ENCODE measurements at places on chromosomes 3 and 15.

- no peak for DNase-seq
Measured at GRCh38 chr15:37041042-37041441, 59.3 kb downstream of the MEIS2 start.

GRCh38 chr3:182058488-182058887, 346.8 kb downstream of the SOX2 start:
- DNase-seq, result no peak

DNA sequence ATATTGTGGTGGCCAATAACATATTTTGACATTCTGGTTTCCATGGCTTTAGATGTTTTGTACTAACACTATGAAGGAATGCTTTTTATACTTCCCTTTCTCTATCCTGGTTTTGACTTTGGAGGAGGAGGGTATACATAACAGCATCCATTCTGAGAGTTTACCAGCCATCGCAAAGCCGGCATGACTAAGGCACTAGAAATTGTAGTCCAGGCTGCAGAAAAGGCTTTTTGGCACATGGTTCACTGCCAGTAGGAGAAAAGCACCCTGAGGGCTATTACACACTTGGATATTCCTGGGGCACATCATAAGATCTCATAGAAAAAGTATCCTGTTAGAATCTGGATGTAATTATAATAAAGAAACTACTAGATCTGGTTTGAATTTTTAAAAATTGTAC, 101.8 kb downstream of the STT3B start:
- peak; percentile 94 for DNase-seq

DNA sequence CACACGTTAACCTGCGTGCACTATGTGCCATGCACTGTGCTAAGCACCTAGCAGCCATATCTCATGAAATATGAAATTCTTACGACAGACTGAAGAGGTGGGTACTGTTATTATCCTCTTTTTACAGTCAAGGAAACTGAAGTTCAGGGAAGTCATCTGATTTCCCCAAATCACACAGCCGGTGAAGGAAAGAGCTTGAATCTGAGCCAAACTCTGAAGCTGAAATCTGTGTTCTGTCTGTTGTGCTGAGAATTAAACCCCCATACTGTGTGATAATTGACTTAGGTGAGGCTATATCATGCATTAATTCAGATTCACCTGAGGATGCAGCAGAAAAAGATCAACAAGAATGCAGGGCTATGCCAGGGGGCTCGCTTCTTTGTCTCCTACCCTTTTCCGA, 475 bp downstream of the FAM107A start:
- no peak for DNase-seq

DNA sequence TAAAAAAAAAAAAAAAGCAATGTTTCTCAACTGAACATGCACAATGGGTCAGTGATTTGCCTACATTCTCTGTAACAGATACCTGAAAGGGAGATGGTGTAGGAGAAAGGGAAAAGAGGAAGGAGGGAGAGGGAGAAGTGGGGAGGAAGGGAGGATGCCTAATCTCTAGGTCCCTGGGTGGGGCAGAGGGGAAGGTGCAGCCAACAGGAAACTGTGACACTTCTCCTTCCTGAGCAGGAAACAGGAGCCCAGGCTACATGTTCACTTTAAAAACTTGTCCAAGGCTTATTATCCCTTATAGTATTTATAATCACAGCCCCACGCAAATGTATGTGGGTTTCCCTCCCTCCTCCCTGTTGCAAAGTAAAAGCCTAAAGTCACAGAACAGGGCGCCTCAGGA, 137.9 kb downstream of the MINAR1 start:
- no peak for DNase-seq

DNA sequence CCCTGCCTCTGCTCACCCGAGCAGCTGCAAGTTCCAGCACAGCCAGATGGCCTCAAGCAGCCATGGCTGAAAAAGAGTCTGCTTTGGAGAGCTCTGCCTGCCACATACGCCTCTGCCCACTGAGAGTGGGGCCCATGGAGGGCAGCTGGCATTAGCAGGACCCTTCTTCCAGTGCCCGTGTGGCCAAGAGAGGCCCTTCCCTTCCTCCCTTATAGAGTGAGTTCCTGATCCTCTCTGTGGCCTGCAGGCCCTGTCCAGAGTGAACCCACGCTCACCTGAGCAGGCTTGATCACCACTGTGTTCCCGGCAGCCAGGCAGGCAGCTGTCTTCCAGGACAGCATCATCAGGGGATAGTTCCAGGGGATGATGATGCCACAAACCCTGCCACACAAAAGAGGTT, 41.4 kb upstream of the SLC41A3 start:
- DNase-seq, result no peak

DNA sequence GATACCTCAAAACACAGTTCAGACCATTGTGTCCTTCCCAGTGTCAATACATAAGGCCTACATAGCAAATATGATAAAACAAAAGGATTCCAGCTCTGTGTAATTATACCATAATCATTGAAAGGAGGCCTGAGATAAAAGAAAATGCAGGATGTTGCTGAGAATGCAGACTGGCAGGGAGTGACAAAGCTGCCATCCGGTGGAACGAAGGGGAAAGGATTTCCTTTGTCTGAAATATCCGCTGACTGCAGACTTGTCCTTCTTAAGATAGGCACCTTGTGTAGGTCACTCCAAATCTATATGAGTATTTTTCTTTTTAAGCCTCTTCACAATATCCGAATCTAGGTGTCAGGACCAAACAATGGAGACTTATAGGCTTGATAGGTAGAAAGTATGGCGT, 108.0 kb downstream of the KCNH8 start:
- no peak for DNase-seq

GRCh38 chr3:123004201-123004918, 23.2 kb downstream of the SEMA5B start:
- no peak for DNase-seq

DNA sequence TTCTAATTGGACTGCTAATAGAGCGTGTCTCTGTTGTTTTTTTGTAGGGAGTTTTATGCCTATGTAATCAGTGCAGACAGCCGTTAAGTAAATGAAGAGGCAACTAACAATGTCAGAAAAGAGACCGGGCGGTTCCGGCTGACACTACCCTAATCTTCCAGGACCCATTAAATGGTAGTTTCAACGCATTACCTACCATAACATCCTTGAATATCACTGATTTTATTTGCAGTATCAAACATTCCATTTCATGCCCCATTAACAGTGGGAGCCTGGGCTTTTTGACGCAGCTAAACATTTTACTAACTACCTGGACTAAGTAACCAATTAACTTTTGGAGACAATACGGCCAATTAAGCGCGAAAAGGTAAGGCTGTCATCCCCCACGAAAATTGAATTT, 832.9 kb upstream of the NR2F2 start:
- no peak for DNase-seq

- DNase-seq, result peak; percentile 72
Measured at GRCh38 chr3:167728176-167728575, 6.5 kb downstream of the PDCD10 start.

GRCh38 chr3:51970606-51971300, 3.1 kb downstream of the ABHD14B start:
- DNase-seq, result no peak

GRCh38 chr3:33791477-33792166, 6.8 kb upstream of the PDCD6IP start:
- peak; percentile 18 for DNase-seq

Measured in EL (cell line).